Thoracic aorta (tissue), 2 donors: ENCODE measurements at places on chromosomes 16 and 17. TPM values are rescaled to one million over a fixed set of nuclear protein-coding genes. Genes with fewer than 3 reads are reported as not detected.

DNA sequence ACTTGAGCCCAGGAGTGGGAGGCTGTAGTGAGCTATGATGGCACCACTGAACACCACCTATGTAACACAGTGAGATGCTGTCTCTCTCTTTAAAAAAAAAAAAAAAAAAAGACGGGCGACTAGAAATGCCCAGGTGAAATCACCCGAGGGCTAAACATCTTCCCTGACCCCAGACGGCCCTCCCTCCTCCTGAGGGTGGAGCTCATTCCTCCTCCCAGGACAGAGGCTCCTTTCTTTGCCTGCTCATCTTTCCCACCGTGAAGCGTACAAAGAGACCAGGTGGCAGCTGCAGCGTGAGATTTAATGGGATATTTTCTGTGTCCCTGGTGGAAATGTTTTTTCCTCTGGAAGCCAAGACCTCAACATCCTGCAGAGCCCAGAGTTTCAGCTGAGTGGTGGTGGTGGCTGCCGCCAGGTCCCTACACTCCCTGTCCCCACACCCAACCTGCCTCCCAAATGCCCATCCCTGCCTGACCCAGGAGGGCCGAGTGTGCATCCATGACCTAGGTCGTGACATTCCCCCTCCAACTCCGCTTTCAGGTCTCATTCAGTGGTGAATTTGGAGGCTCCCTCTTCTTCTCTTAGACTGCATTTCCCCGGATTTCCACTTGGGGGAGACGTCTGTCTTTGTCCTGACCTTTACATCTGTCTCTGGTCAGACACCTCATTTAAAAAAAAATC, 14.4 kb upstream of the GPRC5B start:
- no peak for DNase-seq

The KLHL10 gene
- not detected for total RNA-seq

GRCh38 chr17:41891135-41892020, 26.2 kb upstream of the KLHL11 start:
- no peak for DNase-seq

DNA sequence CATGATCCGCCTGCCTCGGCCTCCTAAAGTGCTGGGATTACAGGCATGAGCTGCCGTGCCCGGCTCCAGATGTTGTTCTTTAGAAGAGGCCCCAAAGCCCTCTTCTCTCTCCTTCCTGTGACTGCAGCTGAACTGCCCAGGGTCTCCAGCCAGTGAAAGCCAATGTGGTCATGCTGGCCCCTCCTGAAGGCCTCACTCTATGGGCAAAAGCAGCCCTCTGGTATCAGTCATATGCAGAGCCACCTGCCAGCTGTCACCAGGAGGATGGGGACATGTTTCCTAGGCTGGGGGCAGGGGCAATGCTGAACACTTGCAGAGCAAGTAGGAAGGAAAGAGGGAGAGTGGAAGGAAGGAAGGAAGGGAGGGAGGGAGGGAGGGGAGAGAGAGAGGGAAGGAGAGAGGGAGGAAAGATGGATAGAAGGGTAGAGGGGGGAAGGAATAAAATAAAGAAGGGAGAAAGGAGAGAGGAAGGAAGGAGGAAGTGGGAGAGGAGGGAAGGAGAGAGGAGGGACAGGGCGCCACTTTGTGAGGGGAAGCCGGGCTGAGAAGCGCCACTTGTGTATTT, 36.0 kb downstream of the SOCS3 start:
- DNase-seq, result no peak

The NAGLU gene
- total RNA-seq, result 86.7 TPM

- no peak for DNase-seq
Measured at GRCh38 chr17:73278049-73278464, 16.4 kb upstream of the CPSF4L start.

The SMIM36 gene
- not detected for total RNA-seq

DNA sequence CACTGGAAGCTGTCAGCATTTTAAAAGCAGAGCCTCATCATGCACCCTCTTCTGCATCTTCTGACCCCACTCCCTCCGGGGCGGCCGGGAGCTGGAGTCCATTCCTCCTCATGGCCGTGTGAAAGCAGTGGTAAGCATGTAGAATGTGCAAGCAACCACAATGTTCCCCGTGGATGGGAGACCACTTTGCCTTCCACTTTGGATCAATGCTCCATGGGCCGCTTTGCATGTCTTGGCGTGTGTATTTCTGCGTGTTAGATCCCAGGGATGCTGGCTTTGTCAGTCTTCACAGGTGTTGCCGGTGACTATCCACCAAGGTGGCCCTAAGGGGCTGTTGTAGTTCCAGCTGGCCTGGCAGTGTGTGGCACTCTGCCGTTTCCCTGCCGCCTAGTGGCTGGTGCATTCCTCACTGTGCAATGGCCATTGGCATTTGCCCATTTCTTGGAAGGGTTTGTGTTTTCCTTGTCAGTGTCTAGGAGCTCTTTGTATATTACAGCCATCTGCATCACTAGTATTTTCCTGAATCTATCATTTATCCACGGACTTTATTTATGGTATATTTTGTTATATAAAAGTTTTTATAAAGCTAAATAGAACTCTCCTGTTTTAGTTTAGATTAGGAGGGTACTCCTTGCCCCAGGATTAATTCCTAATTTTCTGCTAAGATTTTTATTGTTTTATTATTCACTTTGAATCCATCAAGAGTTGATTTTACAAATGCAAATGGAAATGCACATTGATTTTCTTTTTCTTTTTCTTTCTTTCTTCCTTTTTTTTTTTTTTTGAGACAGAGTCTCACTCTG, 5.8 kb upstream of the ALDH3A1 start:
- DNase-seq, result no peak

DNA sequence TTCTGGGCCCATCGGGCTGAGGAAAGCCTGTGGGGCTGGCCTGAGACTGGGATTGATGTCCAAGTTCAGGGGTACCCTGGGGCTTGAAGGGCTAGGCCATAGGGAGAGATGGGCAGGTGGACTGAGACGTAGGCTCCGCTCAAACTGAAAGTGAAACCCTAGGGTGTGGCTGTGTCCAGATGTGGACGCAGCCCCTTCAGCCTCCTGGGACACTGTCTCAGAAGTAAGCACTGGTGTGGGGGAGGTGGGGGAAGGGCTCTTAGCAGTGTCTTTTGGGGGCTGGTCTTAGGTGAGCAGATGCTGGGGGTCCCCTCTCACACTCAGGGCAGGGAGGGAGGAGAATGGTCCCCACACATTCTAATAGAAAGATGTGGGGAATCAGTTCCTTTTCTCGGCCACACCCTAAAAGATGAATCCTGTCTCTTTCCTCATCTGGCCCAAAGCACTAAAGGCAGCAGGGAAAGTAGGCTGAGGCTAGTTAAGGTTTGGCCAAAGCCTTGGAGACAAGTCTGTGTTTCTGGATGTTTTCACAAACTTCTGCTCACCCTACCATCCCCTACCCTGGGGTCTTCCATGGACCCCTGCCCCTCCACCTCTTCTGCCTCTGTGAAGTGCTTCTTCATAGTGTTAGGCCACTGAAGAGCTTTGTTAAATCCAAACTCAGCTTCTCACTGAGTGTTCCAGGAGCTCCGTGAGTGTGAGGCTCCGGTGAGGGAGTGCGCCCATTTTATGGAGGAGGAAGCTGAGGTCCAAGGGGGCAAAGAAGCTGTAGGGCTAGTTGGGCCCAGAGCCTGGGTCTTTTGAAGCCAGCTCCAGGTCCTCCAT, 5.6 kb downstream of the FMNL1 start:
- no peak for DNase-seq

GRCh38 chr16:79217375-79218011, 383.0 kb downstream of the MAF start:
- no peak for DNase-seq

DNA sequence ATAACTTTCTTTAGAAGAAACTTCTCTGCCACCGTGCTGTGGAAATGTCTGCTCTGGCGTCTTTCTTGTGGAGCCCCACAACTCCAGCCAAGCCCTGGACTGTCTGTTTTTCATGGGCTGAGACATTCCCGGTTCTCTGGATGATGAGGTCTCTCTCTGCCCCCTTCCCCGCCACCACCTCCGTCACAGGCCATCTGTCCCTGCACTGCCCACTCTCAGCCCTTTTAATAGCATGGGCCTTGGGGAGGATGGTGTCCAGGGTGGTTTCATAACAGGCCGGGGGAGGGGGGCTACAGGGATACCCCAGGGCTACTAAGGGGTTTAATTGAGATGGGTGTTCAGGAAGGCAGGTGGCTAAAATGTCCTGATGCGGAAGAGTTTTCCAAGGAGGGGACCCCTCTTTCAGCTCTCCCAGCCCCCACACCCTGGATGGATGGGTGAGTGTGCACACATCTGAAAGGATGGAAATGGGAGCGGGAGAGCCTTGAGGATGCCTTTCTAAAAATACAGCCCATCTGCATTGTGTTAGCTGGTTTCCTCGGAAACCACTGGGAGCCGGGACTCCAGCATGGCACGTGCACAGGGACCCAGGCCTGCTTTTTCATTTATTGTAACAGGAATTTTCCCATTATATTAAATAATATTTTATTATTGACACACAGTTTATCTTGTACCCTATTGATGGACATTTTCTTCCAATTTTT, 14.6 kb upstream of the NDRG4 start:
- no peak for DNase-seq

The KRTAP9-8 gene
- not detected for total RNA-seq

- no peak for DNase-seq
Measured at GRCh38 chr16:31385680-31386079, 7.5 kb upstream of the ITGAD start.

DNA sequence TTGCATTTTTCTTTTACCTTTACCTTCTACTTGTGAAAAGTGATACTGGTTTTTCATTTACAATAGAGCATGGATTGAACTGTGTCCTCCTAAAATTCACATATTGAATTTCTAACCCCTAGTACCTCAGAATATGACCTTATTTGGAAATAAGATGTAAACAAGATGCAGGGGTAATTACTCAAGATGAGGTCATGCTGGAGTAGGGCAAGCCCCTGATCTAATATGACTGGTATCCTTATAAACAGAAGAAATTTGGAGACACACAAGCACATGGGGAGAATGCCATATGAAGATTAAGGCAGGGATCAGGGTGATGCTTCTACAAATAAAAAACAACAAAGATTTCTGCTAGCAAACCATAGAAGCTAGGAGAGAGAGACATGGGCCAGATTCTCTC, 12.2 kb downstream of the MYH13 start:
- no peak for DNase-seq

DNA sequence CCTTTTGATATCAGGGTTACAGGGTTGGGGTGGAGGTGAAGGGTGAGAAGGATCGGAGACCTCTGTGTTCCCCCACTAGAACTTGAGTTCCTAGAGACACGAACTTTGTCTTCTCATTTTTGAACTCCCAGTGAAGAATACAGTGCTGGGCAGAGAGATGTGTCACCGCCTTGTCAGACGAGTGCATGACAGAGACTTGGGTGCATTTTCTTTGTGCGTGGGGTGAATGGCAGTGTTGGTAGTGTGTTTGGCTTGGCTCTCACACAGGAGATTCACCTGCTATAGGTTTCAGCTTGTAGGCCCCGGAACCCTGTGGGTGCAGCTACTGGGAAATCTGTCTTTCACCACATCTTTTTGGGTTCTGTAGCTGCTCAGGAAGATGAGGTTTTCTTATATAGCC, 40.0 kb upstream of the CCR7 start:
- no peak for DNase-seq

The MMP28 gene
- total RNA-seq, result 18.5 TPM

The ZSWIM7 gene
- 13.5 TPM for total RNA-seq

DNA sequence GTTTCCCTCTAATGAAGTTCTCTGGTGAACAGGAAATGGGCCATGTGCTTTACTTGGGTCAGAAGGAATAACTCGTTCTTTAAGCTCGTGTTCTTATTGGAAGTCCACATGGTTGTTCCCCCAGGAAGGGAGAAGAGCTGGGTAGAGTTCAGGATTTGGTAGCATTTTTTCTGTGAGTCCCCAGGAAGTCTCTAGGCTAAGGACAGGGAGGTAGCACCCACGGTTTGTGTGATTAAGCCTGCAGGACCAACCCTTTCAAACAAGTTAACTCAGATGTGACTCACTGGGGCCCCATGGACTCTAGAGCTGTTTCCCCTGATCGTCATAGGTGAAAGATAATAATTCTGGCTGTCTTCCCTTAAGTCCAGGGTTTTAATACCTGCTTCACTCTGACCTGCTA, 16.4 kb downstream of the SAP30BP start:
- DNase-seq, result no peak

DNA sequence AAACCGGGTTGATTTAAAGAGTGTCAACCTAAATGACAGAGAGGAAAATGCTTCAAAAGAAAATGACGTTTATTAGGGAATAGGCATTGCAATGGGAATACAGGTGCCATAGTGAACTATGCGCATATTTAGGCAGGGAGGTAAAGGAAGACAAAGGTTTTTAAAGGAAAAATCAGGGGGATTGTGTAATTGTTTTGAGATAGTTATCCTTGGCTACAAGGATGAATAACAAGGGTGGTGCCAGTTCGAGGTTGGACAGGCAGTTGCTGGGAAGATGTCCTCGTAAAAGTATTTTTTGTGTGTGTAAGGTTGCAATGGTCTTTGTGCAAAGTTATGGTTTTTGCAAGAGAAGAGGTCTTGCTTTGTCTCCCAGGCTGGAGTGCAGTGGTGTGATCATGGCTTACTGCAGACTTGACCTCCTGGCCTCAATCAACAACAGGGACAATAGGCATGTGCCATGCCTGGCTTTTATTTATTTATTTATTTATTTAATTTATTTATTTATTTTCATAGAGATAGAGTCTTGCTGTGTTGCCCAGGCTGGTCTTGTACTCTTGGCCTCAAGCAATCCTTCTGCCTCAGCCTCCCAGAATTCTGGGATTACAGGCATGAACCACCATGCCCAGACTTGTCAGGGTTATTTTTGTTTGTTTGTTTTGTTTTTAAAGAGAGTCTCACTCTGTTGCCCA, 63.1 kb downstream of the CACNG3 start:
- DNase-seq, result no peak

The ERBB2 gene
- total RNA-seq, result 94.7 TPM

The FBXW10 gene
- not detected for total RNA-seq

- DNase-seq, result no peak
Measured at GRCh38 chr16:82072313-82072712, 37.3 kb downstream of the HSD17B2 start.

The NGFR gene
- 22.5 TPM for total RNA-seq

- no peak for DNase-seq
Measured at GRCh38 chr16:48041981-48042421, 113.8 kb downstream of the ABCC12 start.

- DNase-seq, result no peak
Measured at GRCh38 chr16:89847940-89848297, 19.6 kb downstream of the SPIRE2 start.

- DNase-seq, result peak; percentile 30
Measured at GRCh38 chr17:73455050-73455687, 143.4 kb upstream of the CDC42EP4 start.

- no peak for DNase-seq
Measured at GRCh38 chr17:79646721-79647455, 36.0 kb upstream of the RBFOX3 start.

- no peak for DNase-seq
Measured at GRCh38 chr16:85652431-85653221, 36.1 kb downstream of the GINS2 start.

- DNase-seq, result no peak
Measured at GRCh38 chr17:67459985-67460384, 82.9 kb downstream of the PITPNC1 start.

- DNase-seq, result no peak
Measured at GRCh38 chr17:1109606-1110540, 69.9 kb downstream of the ABR start.
